Activated naive CD8-positive, alpha-beta T cell treated with anti-CD3 and anti-CD28 coated beads for 36 hours (primary cell): ENCODE measurements at places on chromosomes 6 and 20.

DNA sequence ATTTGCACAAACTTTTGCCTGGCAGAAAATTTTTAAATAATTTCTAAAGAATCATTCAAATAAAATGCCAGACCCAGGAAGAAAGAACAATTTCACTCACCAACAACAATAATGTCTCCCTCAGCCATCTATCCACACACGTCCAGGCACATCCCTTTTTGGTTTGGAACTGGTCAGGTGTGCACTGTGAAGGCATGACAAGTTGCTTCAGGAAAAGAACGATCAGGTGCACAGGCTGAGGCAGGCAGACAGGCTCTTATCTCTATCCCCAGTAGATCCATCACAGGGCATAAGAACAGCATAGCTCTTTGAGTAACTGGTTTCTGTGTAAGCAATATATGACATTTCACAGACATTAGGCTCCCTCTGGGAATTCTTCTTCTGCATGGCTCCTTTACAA, 18.1 kb upstream of the NXT1 start:
- no peak for DNase-seq

DNA sequence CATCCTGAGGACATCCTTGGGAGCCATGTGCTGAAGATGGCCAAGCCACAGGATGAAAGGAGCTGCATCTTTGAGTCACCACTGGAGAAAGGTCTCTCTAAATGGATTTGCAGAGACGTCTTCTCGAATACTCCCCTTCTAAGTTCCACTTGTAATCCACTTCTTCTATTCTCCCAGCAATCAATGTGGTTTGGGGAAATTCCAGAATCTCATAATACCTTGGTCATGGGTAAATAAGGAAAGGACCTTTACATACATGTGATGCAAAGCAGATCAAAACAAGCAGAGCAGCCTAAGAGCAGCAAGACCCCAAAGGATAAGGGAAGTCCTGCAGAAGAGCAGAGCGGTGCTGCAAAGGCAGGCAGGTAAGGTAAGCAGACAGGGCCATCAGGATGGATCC, 35.3 kb downstream of the TRIM38 start:
- no peak for DNase-seq

- no peak for DNase-seq
These were observed 813.0 kb downstream of the DHX35 start for GRCh38 chr20:39775110-39775509.

- DNase-seq: no peak
These were observed 119.2 kb upstream of the SASH1 start for GRCh38 chr6:148223424-148223842.

GRCh38 chr20:3172933-3173609, at the start of gene LZTS3:
Gene LZTS3 (minus strand): TSS chr20:3173549. CDS start chr20:3167163, 6,386 bp downstream.
- peak; percentile 89 for DNase-seq

DNA sequence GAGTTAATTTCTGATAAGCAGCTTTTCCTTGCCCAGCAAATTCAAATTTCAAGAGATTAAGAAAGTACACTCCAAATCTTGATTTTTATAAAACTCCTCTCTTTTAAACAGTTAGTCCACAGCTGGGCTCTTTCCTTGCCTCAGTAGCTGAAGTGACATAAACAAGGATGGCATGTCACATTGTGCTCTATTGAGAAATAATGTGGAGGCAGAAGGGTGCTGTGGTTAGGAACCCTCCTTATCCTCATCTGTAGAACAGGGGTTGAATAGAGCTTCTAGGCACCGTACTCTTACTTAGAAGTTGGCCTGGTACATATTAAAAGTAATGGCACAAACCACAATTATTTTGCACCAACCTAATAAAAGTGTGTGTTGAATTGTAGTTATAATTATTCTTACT, 70.3 kb downstream of the RSPO3 start:
- no peak for DNase-seq

GRCh38 chr6:7806711-7807110, 80.8 kb downstream of the BMP6 start:
- no peak for DNase-seq

DNA sequence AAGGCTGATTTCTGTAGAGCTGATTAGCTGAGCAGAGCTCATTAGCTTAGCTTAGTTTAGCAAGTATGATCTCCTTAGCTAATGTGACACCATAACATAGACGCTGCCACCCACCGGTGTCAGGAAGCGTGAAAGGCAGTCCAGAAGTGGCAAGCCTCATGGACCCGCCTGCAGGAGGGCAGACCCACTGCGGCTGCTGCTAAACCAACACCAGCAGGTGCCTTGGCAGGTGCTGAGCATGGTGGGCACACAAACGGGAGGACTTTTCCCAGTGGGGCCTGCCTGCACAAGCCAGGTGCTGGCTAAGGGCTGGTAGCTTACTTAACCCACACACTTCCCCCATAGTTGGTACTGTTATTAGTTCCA, 22.7 kb downstream of the ZDHHC14 start:
- DNase-seq: no peak

- no peak for DNase-seq
These were observed 20.1 kb upstream of the SLC22A1 start for GRCh38 chr6:160101277-160102205.

DNA sequence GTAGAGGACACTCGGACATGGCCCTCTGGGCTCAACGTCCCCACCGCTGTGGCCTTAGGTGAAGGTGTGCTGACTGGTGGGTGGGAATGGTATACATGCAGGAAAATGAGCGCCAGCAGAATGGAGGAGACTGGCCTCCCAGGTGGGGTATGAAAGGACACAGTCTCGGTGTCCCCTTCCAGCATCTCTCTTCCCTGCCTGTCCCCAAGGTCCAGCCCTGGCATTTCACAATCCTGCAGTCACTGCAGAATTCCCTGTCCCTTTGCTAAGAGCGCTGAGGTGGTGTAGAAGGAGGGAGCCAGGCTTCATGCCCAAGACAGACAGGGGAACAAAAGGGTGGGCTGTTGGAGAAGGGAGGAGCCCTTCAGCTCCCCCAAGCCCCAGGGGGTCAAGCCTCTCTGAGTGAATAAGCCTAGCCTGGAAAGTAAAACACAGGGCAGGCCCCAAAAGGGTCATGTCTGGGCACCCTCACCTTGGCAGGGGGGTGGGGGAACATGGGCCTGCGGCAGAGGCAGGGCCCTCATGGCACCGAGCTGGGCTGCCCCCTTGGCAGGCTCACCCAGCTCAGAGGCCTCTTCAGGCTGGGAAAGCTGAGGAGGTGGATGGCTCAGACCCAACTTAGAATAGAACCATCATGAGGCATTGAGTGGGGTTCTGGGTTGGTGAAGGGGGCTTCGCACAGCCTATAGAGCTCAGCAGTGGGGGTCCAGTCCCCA, 23.9 kb downstream of the TFEB start:
- DNase-seq: no peak

DNA sequence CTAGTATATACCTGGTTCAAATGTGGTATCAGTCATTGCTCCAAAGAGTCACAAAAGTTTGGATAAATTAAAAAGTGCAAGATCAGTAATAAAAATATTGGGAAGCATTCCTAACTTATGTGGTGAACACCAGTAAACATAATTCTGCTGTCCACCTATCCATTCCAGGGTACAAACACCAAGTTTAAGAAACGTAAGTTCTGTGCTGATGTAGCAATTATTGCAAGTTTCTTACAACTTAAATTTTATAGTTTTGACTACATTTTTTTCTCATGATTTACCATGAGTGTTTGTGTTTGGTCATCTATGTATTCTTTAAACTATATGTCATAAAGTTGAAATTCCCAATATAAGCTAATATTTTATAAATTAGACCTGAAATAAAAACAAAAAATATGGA, 255.0 kb upstream of the THEMIS start:
- no peak for DNase-seq

GRCh38 chr20:24445510-24446170, 23.8 kb upstream of the SYNDIG1 start:
- DNase-seq: no peak

DNA sequence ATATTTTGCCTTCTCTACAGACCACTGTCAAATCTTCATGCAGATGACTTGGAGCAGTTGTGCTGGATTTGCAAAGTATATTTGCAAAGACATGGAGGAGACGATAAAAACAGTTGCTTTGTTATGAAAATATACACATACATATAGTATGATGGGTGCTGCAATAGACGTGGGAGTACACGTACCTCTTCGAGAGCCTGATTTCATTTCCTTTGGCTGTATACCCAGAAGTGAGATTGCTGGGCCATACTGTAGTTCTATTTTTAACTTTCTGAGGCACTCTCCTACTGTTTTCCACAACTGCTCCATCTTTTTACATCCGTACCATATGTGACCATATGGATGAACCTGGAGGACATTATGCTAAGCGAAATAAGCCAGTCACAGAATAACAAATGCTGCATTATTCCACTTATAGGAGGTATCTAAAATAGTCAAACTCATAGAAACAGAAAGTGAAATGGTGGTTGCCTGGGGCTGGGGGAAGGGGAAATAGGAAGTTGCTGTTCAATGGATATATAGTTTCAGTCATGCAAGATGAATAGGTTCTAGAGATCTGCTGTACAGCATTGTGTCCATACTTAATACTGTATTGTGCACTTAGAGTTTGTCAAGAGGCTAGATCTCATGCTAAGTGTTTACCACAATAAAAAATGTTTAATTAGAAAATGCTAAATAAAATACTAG, 223.8 kb downstream of the HAO1 start:
- no peak for DNase-seq

GRCh38 chr6:35736253-35736894, 458 bp upstream of the ARMC12 start:
- DNase-seq: peak; percentile 83

DNA sequence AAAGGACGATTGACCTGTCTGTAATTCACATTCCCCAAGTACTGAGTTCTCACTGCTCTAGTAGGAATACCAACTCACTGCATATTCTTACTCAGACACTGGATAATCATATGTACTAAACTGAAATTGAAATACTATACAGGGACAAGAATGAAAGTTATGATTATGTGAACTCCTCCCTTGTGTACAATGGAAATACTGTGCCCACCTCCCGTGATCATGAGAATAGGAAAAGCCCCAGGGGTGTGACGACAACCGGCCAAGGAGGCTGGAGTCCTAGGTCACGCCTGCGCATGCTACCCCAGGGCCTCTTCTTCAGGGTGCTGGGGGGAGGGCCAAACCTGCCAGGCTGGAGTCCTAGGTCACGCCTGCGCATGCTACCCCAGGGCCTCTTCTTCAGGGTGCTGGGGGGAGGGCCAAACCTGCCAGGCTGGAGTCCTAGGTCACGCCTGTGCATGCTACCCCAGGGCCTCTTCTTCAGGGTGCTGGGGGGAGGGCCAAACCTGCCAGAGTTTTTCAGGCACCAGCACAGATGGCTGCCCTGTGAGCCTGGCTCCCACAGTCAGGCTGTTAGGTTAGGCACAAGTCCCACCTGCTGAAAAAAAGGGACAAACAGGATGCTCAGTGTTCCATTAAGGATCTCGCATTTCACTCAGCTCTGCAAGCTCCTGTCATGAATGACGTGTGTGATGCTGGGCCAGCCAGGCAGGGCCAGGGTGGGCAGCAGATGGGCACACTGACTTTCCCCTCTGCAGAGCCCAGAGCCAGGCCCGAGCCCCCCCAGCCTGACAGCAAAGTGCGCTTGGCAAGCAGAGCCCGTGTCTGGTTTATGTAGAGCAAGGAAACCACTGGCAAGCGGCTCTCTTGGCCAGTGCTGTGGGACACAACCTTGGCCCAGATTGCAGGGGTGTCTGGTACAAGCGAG, 107.7 kb downstream of the FOXF2 start:
- DNase-seq: no peak

GRCh38 chr20:21518292-21518991, 4.6 kb upstream of the NKX2-2 start:
- no peak for DNase-seq

- DNase-seq: no peak
These were observed 30.8 kb downstream of the CD164 start for GRCh38 chr6:109351231-109352130.

DNA sequence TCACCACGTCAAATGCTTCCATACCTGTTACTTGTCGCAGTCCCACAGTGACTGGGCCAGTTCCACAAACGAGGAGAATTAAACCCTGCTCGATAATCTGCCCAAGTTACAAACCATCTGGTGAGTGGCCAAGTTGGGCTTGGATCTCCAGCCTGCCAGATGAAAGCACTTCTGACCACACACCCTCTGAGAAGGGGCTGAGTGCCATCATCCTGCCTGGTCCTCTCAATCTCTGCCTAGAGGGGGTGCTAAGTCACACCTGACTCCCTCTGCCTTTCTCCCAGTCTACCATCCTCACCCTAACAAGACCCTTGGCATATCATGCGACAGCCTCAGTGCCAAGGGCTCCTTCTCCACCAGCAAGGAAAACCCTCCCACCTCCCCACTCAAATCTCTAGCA, 15.8 kb downstream of the RRP36 start:
- DNase-seq: no peak

DNA sequence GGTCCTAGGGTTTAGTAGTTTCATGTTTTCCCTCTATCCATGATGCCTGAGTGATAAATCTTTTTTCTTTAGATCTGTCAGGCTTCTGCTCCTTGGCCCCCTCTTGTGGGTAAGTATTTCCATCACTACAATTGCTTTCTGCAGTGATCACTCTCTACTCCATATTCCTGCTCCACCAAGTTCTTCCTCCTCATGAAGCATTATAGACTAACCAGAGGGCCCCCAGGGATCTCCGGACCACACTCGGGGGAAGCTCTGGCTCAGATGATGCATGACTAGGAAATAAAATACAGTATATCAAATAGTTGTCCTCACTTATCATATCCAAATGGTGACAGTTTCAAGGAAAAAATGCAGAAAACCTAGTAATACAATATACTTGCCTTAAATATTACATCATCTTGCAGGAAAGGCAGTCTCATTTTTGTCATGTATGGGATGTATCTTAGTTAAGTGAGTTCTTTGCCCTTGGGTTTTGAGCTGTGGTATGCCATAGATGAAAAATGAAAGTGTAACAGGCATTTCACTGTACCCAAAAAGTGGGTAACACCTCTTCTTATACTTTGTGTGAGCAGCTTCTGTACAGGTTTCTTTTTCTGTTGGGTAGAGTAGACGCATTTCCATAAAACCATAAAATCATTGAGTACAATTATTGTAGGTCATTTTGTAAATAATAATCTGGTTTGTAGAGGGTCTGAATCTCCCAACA, 200.9 kb upstream of the EYA4 start:
- DNase-seq: no peak

- DNase-seq: no peak
These were observed 32.2 kb downstream of the PYGB start for GRCh38 chr20:25280051-25280573.

DNA sequence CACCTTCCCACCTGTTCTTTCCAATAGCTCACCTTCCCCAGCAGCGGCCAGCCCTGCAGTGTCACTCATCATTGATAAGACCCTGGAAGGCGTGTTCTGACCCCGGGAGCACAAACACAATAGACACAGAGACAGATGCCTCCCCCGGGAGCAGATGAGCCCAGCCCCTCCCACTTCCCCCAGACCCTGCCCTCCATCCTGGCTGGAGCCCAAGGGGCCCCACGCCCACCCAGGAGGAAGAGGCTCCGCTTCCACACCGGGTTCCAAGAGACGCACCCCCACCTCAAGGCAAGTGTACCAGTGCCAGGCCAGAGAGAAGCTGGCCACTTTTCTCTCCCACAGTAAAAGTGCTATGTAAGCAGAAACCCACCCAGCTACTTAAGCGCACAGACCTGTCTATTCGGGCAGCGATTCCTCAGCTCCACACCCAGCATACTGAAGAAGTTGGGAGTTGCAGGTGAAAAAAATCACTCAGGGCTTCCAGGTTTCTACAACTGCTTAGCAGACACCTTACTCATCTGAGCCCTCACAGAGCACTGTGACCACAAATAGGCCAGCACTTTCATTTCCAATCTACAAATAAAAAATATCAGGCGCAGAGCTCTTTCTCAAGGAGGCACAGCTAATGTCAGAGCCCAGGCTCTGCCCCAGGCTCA, 93.4 kb upstream of the NXT1 start:
- no peak for DNase-seq
